Activated T-helper 1 cell treated with anti-CD3 and anti-CD28 coated beads, Interleukin-12 subunit alpha, Interleukin-12 subunit beta, Interleukin-2, Interleukin-4 antibody, amounts not matched to agents 30 ng/mL and 10 ng/mL and 1 ng/mL, durations not matched to agents 14 hours and 24 hours and 36 hours (primary cell): ENCODE measurements at places on chromosomes 5 and 9. TPM values are rescaled to one million over a fixed set of nuclear protein-coding genes. Genes with fewer than 3 reads are reported as not detected.

DNA sequence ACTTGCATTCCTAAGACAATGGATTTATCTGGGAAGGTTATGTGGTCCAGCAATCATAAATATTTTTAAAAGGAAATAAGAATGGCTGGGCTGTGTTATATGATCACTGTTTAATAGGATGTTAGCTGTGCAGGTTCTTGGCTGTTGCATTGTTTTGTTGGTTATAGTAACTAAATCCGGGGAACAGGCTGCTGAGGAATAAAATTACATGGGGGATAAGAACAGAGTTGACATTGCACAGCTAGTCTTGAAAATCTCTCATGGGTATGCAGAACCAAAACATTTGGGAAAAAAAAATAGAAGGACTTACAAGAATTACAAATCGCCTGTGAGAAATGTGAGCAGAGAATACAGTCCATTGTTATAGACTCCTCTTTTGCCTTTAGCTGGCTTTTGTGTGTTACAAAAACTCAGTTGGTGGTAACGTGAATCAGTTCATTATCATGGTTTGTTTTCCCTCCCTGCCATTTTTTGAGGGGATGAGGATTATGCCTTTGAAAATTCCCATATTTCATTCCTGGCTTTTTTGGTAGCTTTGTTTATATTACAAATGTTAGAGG lies 375.3 kb upstream of the DAB2 start:
- DNase-seq = no peak
- no peaks in the 10 kb centered on the region for H3K27me3 ChIP-seq
- no peak overlapping the region for H3K4me3 ChIP-seq
- H3K4me1 ChIP-seq = no peaks in the 10 kb centered on the region
- H3K27ac ChIP-seq = no peak overlapping the region

GRCh38 chr9:136545965-136546696 lies at the start of gene NOTCH1:
Gene NOTCH1, minus strand, starts transcription at chr9:136546048. Its CDS starts 262 bp downstream, at chr9:136545786.
- no peaks in the 10 kb centered on the region for H3K27me3 ChIP-seq
- peaks cover 18% of the 10 kb centered on the region for H3K36me3 ChIP-seq
- peak within 1 kb of the TSS; percentile 94 for H3K4me3 ChIP-seq
- DNase-seq = peak; percentile 83

- DNase-seq = no peak
- no peak overlapping the region for H3K27ac ChIP-seq
- no peaks in the 10 kb centered on the region for H3K27me3 ChIP-seq
- H3K4me1 ChIP-seq = no peaks in the 10 kb centered on the region
- H3K4me3 ChIP-seq = no peak overlapping the region
- H3K36me3 ChIP-seq = no peaks in the 10 kb centered on the region
Observed at GRCh38 chr5:67395790-67396418, 199.3 kb upstream of the CD180 start.

GRCh38 chr9:114008667-114009410 lies 69.3 kb downstream of the AMBP start:
- peaks cover 4% of the 10 kb centered on the region for H3K27me3 ChIP-seq
- DNase-seq = no peak
- no peaks in the 10 kb centered on the region for H3K4me1 ChIP-seq
- H3K4me3 ChIP-seq = no peak overlapping the region
- H3K36me3 ChIP-seq = no peaks in the 10 kb centered on the region

- H3K4me1 ChIP-seq = peaks cover 4% of the 10 kb centered on the region
- H3K27me3 ChIP-seq = no peaks in the 10 kb centered on the region
- DNase-seq = no peak
- H3K36me3 ChIP-seq = peaks cover 7% of the 10 kb centered on the region
- H3K4me3 ChIP-seq = no peak overlapping the region
Observed at GRCh38 chr9:128870128-128870940, 11.4 kb downstream of the KYAT1 start.

- DNase-seq = peak; percentile 16
- H3K4me3 ChIP-seq = peak overlapping the region; percentile 80
- no peaks in the 10 kb centered on the region for H3K36me3 ChIP-seq
- H3K27ac ChIP-seq = no peak overlapping the region
Observed at GRCh38 chr5:122076669-122077365, 1.2 kb downstream of the LOX start.

The CDH6 gene
- total RNA-seq = not detected in 2 replicates

- no peak overlapping the region for H3K4me3 ChIP-seq
- peaks cover 6% of the 10 kb centered on the region for H3K4me1 ChIP-seq
- H3K27ac ChIP-seq = no peak overlapping the region
- H3K36me3 ChIP-seq = no peaks in the 10 kb centered on the region
- no peak for DNase-seq
Observed at GRCh38 chr9:126428534-126429175, 102.0 kb downstream of the MVB12B start.

The GADD45G gene
- total RNA-seq = 36.6 and 37.2 TPM in 2 replicates

The PLCXD3 gene
- not detected in 2 replicates for total RNA-seq

The RGS7BP gene
- total RNA-seq = not detected in 2 replicates

The SPARC gene
- total RNA-seq = not detected in 2 replicates

The PLEKHG4B gene
- not detected in 2 replicates for total RNA-seq

The TOR4A gene
- total RNA-seq = 11.6 and 11.7 TPM in 2 replicates
